ENCODE measurements at places on chromosomes 5 and 9.

DNA sequence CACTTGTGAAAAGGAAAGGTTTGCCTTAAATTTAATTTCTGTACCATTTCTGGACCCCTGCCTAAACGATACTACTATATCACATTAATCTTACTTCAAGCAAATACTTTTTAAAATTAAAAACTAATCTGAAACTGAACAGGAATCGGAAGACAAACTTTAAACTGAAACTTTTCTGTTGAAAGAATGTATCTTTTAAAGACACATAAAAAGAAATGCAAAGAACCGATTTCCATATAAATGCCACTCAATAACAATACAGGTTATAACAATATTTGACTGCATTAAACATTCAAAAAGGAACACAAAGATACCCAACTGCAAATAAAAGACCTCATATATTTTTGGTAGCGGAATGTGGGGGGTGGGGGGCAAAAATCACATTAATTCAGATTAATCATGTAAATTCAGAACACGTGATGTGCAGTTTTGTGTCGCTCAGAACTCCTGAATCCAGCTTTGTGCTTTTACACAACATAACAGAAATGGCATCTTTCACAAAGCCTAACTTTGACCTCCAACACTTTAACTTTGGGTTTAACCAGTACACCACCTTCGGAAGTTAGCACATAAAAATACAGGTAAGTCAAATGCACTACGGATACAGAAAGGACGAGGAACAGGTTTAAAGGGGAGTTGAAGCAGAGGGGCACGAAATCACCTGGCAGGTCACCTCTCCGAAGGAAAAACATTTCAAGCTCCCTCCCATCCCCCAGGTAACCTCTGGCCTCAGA, 925 bp downstream of the LIFR start:
- DNase-seq = no peak

GRCh38 chr5:14848385-14848784, 23.2 kb downstream of the ANKH start:
- DNase-seq = no peak

- no peak for DNase-seq
These were observed 5.0 kb downstream of the DIPK1B start for GRCh38 chr9:136717399-136717798.

DNA sequence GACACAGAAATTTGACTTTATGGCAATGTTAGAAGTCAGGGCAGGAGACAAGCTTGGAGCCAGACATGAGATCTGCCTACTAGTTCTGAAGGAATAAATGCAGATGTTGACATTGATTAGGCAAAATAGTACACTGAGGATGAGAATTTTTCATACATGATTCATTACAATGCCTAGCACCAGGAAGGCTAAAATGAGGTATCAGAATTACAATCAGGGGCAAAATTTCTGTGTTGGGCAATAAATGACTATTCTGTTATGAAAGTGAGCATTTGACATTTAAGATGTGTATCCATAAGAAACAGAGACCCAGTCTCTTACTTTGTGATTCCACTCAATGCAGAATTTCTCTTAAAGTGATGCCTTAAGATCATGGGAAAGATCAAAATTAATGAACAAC, 92.4 kb upstream of the CDH10 start:
- DNase-seq = no peak

- no peak for DNase-seq
These were observed 589.8 kb downstream of the PRELID2 start for GRCh38 chr5:145245354-145245753.

- DNase-seq = no peak
These were observed 15.1 kb downstream of the RXRA start for GRCh38 chr9:134341306-134341705.

- DNase-seq = no peak
These were observed 4.9 kb upstream of the AIF1L start for GRCh38 chr9:131091352-131091992.

- DNase-seq = no peak
These were observed 162.9 kb upstream of the PLPPR1 start for GRCh38 chr9:100865648-100866047.

Data from breast epithelium (tissue), 4 donors.